ENCODE measurements at places on chromosomes 3 and 15.

DNA sequence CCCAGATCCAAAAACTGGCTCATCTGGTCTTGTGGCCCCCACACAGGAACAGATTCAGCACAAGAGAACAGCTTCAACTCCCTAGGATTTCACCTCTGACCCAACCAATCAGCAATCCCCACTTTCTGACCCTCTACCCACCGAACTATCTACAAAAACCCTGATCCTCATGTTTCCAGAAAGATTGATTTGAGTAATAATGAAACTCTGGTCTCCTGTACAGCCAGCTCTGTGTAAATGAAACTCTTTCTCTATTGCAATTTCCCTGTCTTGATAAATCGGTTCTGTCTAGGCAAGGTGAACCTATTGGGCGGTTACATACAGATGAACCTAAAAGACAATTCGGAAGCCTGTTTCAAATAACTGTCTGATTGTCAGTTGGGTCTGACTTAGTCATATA, 847.6 kb upstream of the ALCAM start:
- no peak for DNase-seq

DNA sequence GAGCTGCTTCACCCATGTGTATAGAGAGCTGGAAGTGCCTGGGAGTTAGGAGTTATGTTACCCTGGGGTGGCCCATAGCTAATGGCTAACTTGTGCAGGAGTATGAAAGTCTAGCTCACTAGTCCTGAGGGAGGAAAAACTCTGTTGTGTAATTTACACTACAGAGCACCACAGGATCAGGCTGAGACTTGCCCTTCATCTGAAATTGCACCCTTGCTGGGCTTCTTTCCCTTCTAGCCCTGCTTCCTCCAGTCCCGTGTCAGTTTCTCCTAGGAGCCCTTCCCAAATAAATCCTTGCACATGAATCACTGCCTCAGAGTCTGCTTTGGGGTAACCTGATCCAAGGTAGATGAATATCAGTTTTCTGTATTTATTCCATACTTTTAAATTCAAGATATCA, 40.0 kb downstream of the CTXND1 start:
- no peak for DNase-seq

DNA sequence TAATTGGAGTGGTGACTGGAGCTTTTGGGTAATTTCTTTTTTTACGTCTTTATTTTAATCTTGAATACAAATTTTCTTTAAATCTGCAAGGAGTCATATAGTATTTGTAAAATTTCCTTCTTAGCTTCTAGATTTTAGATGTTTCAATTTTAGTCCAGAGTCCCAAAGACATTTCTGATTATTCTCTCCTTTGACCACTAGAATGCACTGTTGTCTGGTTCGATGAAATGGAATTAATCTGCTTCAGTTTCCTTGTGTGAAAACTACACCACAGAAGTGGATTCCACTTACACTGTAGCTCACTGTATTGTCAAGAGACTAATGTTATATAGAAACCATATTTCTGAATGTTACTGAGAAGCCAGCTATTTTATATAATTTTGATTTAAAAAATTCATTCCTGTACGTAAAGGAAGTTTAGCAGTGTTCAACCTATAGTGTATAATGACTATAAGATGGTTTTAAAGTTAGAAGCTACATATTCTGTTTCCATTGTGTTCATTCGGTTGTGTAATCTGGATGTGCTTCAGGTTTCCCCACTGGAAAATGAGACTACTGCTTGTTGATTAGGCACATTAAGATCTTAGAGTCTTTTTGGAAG, 6.1 kb downstream of the GRAMD1C start:
- DNase-seq = peak; percentile 20

- DNase-seq = no peak
Measured at GRCh38 chr15:38610748-38611147, 46.1 kb upstream of the RASGRP1 start.

GRCh38 chr3:120102674-120103073, 8.4 kb upstream of the GSK3B start:
- no peak for DNase-seq

- DNase-seq = no peak
Measured at GRCh38 chr3:63338351-63338750, 60.2 kb downstream of the SYNPR start.

- no peak for DNase-seq
Measured at GRCh38 chr15:51132384-51133139, 37.9 kb upstream of the TNFAIP8L3 start.

Data from 8988T (cell line).